ENCODE measurements at places on chromosomes 16 and 17.

- DNase-seq: no peak
These were observed 229.2 kb downstream of the MAP2K6 start for GRCh38 chr17:69643686-69644085.

DNA sequence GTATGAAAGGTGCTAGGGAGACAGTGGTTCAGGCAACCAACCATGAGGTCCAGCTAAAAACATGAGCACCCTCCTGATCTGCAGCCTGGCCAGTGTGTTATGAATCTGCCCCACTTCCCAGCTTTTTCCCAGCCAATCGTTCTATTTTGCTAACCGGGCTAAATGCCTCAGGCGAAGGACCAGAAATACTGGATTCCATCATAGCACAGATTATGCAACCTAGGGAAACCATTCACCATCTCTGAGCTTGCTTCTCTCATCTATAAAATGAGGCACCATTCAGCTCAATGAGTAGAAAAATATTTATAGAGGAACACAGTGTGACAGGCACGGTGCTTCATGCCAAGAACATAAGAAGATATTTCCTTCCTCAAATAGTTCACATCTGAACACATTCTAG, 45.2 kb upstream of the NUDT7 start:
- no peak for DNase-seq

DNA sequence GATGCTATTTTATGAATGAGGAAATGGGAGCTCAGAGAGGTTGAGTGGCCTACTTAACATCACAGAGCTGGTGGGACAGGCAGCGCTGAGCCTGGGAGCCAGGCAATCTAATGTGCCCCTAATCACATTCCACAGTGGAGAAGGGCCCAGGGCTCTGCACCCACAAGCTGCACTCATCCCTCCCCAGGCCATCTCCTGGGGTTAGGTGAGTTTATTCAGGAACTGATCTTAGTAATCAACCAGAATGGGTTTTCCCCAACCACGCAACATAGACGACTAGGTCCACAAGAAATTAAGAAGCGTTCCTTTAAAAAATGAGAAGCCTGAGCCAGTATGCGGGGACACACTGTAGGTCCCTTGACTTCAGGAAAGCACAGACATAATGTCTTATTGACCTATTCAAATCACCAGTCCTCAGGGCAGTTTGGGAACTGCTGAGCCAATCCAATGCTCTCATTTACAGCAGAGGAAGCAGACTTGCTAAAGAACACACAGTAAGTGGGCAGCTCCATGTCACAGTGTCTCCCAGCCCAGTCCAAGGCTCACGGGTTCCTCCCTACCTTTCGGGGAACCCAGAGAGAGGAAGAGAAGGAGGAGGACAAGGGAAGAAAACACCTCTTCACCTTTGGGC, 2.3 kb downstream of the MPP3 start:
- DNase-seq: no peak

DNA sequence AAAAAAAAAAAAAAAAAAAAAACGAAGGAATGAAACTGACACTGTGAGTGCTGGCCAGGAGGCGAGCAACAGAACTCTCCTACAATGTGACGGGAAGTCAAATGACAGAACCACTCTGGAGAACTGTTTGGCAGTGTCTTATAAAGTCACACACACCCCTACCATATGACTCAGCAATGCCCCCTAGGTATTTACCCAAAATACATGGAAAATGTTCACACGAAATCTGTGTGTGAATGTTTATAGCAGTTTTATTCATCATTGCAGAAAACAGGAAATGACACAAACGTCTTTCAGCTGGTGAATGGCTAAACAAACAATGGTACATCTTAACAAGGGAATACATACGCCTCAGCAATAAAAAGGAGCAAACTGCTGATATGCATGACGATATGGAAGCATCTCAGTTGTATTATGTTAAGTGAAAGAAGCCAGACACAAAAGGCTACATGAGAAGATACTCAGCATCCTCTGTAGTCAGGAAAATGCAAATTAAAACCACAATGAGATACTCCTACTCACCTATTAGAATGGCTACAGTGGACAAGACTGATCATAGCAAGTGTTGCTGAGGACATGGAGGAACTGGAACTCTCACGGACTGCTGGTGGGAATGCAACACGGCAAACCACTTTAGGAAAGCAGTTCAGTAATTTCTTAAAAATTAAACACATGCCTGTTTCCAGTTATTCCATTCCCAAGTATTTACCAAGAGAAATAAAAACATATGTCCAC, 74.7 kb downstream of the TBC1D16 start:
- DNase-seq: no peak

- DNase-seq: no peak
These were observed 2.1 kb downstream of the MEFV start for GRCh38 chr16:3254309-3254708.

DNA sequence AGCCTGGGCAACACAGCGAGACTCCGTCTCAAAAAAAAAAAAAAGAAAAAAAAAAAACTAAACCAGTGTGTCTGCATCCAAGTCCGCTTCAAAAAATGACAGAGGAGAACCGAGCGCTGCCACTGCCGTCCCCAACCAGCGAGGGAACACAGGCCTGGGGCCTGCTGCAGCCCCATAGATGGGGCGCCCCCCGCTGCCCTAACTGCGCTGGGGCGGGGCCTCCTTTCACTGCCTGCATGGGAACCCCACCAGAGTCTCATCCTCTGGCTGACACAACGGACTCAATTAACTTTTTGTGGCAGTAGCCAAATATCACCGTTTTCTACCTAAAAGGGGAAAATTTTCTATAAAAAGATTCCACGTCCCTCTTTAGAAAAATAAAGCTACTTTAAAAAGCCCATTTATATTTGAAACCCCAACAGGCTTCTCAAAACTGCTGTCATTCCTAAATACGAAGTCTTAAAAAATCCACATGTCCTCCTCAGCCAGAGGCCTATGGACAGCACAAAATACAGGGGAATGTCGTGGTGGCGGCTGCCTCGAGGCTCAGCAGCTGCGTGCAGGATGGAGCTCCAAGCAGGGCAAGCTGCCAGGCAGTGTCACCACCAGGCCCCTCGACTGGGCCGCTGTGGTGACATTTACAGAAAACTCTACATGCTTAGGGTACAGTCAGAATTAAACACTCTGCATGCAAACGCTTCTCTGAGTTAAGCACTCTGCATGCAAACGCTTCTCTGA, 30.3 kb downstream of the KLHDC4 start:
- DNase-seq: no peak

DNA sequence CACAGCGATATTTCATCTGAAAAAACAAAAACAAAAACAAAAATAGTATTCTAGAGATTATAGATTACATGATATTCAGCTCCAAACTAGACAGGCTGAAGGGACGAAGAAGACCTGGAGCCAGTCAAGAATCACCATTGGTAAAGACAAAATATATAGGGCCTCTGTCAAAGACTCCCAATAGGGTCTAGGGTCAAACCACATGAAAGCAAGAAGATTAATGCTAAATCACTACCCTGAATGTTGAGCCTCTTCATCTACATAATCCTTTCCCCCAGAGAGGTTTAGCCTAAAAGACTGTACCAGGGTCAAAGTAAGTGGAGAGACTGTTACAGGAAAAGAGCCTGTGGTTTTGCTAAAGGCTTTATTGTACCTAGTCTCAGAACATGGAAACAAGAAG, 10.8 kb upstream of the NME1 start:
- no peak for DNase-seq

DNA sequence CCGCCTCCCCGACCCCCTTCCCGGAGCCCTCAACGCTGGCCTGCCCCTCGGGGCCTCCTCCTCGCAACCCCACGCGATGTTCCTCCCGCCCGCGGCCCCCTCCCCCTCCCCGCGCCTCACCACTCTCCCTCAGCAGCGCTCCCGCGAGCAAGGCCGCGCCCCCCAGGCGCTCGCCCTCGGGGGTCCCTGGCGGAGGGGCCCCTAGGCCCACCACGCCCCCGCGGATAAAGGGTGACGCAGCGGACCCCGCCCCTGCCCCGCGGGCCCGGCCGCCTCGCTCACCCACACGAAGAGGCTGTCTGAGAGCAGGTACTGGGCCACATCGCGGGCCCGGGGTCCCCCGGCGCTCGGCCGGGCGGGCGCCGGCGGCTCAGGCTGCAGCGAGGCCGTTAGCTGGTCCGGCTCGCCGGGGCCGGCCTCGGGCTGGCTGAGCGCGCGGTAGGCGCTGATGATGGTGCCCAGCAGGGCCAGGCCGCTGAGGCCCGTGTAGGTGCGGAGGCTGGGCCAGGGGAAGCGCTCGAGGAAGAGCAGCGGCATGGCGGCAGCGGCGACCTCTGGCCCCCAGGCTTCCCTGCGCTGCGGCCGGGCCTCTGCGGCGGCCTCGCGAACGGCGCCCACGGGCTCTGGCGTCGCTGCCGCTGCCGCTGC, 430 bp downstream of the AMFR start:
- DNase-seq: no peak

DNA sequence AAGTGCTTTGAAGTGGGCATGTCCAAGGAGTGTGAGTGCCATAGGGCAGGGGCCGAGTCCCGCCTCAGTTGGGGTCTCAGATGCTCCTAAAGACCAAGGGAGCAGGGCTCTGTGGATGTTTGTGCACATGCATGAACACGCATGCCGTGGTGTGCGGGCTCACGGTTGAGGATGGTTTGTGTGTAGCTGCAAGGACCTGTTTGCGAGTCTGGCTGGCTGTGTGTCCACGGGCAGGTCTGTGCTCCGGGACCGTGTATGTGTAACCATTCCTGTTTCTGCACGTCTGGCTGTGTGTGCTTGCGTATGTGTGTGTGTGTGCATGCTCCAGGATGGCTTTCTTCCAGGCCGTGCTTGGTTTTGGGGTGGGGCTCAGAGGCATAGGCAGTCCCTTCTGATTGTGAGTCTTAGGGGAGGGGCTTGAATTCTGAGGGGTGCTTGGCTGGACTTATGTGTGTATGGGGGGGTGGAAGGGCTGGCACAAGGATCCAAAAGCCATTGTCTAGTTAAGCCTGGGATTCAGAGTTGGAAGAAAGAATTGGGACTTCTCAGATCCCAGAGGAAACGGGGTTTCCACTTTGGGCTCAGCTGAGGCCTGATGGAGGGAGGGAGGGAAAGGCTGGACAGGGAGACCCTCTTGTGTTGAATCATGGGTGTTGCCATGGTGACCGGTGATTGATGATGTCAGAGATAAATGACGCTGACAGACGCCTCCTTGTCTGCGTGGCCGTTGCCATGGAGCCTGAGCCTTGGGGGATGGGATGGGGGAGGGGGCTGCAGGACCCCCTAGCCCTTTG, 14.4 kb downstream of the GJD3 start:
- DNase-seq: no peak

DNA sequence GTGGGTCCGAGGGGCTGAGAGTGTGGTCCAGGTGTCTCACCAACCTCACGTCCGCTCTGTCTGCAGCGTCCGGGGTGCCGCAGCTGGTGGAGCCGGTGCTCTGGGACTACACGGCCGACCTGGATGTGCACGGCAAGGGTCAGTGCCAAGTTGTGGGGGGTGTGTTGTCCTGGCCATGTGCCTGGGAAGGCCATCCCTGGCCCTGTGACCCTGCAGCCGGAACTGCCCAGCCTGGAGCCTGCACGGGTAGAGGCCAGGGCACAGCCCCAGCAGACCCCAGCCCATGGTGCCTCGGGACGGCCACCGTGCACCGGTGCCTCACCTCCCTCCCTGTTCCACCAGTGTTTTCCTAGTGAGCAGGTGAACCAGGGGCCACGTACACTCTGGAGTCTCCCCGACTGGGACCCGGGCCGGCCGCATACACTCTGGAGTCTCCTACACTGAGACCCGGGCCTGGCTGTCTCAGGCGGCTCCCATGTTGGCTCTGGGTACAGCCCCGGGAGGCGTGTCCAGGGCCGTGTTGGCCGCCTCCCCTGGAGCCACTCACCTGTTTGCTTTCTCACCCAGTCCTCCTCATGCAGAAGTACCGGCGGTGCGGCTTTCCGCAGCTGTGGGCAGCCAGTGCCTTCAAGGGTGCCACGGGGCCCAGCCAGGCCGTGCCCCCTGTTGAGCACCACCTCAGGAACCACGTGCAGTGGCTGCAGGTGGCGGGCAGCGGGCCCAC, 13.8 kb downstream of the CYBC1 start:
- no peak for DNase-seq

DNA sequence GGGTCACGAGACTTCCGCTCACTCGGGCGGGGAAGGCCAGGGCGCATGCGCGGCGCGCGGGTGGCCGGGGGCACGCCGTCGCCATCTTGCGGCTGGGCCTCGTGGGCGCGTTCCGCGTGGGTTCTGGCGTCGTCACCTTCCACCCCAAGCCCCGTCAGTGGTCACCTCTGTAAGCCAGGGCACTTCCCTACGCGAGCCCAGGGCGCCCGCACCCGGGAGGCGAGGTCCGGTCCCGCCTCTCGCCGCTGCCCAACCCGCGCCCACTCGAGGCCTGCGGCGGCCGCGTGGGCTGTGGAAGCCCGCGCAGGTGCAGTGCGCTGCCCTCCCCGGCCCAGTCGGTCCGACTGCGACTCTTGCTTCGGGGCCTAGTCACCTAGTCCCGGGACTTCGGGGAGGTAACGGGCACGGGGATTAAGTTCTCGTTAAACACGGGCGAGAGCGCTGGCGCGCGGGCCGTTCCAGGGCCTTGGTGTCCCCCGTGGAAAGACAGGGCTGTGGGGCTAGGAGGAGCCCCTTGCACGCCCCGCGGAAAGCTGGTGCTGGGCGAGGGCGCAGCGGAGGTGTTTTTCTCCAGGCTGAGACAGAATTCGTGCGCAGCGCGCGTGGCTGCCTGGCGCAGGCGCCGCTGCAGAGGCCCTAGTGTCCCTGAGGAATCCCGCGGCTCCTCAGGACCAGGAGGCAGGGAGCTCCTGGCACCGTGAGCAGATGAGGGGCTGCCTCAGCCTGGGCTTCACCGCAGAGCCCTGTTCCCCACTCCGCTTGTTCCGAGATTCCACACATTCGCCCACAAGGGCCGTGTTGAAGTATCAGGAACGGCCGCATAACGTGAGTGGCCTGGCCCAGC, 472 bp upstream of the ARHGDIA start:
- DNase-seq: no peak

GRCh38 chr16:46743232-46743719, 4.9 kb downstream of the MYLK3 start:
- DNase-seq: no peak

DNA sequence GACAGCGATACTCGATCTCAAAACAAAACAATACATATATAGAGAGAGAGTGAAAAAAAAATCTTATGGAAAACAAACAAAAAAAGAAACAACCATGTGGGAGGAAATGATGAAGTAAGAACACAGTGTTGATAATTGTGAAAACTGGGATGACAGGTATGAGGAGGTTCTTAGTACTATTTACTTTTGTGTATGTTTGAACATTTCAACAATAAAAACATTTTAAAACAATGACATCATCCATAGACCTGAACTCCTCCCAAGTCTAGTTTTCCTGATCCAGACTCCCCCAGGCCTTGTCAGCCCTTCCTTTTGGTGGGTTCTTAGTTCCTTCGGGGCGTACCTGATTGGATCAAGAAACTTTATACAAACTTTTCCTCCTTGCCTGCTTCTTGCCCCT, 51.7 kb downstream of the CCDC42 start:
- no peak for DNase-seq

DNA sequence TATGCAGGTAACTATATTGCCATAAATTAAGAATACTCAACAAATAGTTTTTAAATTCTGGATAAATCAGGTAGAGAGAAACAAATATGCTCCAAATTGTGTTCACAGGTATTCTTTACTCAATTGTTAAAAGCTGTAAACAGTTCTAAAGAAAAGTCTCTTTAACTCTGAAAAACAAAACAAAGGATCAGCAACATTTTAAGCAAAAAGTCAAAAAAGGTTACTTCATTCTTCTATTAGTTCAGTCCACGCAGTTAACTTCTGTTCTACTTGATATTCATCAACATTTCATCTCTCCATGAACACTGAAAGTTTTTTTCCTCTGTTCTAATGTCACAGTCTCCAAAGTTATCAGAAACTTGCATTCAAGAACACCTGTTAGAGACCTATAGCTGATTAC, 47.9 kb downstream of the SCPEP1 start:
- DNase-seq: no peak
